ENCODE measurements at places on chromosomes 5 and 9.

- DNase-seq: no peak
Observed at GRCh38 chr5:133257977-133258376, 206.2 kb downstream of the HSPA4 start.

DNA sequence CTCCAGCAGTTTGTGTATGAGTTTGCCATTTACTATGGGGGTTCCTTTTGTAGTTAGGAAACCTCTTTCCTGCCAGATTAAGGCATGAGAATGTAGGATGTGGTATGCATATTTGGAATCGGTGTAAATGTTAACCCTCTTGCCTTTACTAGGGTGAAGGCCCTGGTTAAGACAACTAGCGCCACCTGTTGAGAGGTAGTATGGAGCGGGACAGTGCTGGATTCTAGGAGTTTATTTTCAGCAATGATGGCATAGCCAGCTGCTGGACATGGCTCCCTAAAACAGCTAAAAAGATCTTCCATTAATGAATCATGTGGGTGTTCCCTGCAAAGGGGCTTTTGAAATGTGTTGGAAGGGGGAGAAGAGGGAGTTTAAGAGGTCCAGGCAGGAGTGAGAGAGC lies 30.7 kb upstream of the GPX3 start:
- no peak for DNase-seq

- DNase-seq: no peak
Observed at GRCh38 chr9:109378316-109378715, 57.5 kb upstream of the EPB41L4B start.

DNA sequence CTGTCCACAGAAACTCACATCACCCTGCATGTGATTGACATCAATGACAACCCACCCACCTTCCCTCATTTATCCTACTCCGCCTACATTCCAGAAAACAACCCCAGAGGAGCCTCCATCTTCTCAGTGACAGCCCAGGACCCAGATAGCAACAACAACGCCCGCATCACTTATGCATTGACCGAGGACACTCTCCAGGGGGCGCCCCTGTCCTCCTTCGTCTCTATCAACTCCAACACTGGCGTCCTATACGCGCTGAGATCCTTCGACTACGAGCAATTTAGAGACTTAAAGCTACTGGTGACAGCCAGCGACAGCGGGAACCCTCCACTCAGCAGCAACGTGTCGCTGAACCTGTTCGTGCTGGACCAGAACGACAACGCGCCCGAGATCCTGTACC lies 1.7 kb downstream of the PCDHGA3 start:
- DNase-seq: no peak

- DNase-seq: no peak
Observed at GRCh38 chr5:77427998-77428397, 64.1 kb downstream of the WDR41 start.

DNA sequence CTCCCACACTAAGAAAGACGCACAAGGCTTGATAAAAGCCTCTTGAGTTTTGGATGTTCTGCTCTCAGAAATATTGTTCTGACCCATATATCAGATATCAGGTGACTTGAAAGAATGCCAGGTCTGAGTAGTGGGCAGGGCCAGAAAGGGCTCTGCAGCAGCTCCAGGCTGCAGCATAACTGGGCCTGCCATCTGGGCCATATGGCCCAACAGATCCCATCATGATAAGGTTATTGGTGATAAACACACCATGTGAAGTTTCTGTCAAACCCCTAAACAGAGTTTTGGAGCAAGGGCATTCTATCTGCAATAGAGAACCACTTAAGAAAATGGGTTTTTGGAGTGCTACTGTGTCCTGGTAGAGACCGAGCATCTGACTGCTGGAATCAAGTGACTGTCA lies 29.8 kb upstream of the NPM1 start:
- DNase-seq: no peak

DNA sequence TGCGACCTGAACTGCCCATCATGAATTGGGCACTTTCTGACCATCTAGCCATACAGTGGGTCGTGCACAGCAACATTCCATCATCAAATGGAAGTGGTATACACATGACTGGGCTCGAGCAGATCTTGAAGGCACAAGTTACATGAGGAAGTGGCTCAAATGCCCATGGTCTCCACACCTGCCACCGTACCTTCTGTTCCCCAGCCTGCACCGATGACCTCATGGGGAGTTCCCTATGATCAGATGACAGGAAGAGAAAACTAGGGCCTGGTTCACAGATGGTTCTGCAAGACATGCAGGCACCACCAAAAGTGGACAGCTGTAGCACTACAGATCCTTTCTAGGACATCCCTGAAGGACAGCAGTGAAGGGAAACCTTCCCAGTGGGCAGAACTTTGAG lies 21.8 kb downstream of the MTMR12 start:
- no peak for DNase-seq
